Transverse colon (tissue), 4 donors: ENCODE measurements at places on chromosomes 5 and 9. TPM values are rescaled to one million over a fixed set of nuclear protein-coding genes. Genes with fewer than 3 reads are reported as not detected.

- peaks cover 32% of the 10 kb centered on the region for H3K4me1 ChIP-seq
- H3K27ac ChIP-seq: no peak within 1 kb of the TSS
- DNase-seq: peak; percentile 51
- no peaks in the 10 kb centered on the region for H3K36me3 ChIP-seq
Measured at GRCh38 chr9:114078021-114078780, at the start of gene AMBP. Gene AMBP (minus strand): TSS chr9:114078300. CDS start chr9:114078209, 91 bp downstream.

DNA sequence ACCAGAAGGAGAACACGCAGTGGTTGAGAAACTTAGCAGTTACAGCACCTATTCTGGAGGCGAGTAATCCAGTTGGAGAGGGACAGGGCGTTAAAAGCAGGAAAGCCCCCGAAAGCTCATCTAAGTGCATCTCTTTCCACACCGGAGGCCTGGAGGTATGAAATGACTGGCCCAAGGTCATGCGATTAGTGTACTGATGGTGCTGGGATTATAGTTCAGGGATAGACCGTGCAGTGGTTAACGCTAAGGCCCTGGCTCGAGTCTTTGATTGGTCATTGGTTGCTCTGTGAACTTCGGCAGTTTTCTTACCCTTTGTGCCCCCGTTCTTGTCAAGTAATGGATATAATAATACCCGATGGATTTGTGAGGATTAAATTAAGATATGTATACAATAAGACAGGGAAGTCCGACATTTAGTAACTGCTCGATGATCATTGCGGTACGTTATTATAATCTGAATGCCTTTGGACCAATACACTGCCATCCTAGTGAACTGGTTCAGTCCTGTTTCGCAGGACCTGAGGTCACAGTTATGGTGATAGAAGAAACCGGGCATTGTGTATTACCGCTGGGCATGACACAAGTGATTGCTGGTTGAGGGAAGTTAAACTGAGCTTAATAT lies 960 bp downstream of the CANX start:
- peak overlapping the region; percentile 98 for H3K27ac ChIP-seq
- H3K4me3 ChIP-seq: peak overlapping the region; percentile 71
- peaks cover 36% of the 10 kb centered on the region for H3K4me1 ChIP-seq
- H3K36me3 ChIP-seq: peaks cover 2% of the 10 kb centered on the region
- no peaks in the 10 kb centered on the region for H3K27me3 ChIP-seq

Gene FAM163B
- 0.64 TPM for total RNA-seq

- H3K4me1 ChIP-seq: no peaks in the 10 kb centered on the region
- no peak overlapping the region for H3K4me3 ChIP-seq
- no peaks in the 10 kb centered on the region for H3K27me3 ChIP-seq
- no peak for DNase-seq
Measured at GRCh38 chr9:123867034-123867433, 62.9 kb downstream of the DENND1A start.
